Upper lobe of right lung (tissue), 1 donor: ENCODE measurements at places on chromosomes 4 and X. TPM values are rescaled to one million over a fixed set of nuclear protein-coding genes. Genes with fewer than 3 reads are reported as not detected.

- H3K4me3 ChIP-seq = no peak overlapping the region
- DNase-seq = no peak
- no peaks in the 10 kb centered on the region for H3K4me1 ChIP-seq
- H3K36me3 ChIP-seq = no peaks in the 10 kb centered on the region
These were observed 261.9 kb downstream of the CBLL2 start for GRCh38 chrX:22534643-22535042.

- H3K27ac ChIP-seq = no peak overlapping the region
- peaks cover 5% of the 10 kb centered on the region for H3K4me1 ChIP-seq
- H3K36me3 ChIP-seq = no peaks in the 10 kb centered on the region
- H3K27me3 ChIP-seq = no peaks in the 10 kb centered on the region
- DNase-seq = no peak
- H3K4me3 ChIP-seq = no peak overlapping the region
These were observed 21.6 kb downstream of the CFAP97 start for GRCh38 chr4:185182239-185182638.

DNA sequence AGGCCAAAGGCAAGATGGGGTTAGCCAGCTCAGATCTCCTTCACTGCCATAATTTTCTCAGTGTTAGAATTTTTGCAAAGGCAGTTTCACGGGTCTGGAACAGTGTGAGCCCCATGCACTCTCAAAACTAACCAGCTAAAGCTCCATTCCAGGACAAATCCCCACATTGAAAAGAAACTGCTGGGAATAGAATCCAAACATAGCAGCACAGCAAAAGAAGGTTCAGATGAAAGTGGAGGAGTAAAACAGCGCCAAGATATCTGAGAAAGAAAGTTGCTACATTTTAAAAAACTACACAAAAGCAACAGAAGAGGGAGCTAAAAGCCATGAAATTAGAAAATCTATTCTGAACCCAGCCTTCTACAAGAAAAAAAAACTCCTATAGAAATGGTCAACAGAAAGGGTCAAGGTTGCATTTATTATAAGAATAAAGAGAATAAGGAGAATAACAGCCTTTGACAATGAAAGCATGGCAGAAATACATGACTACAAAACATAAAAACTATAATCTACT is 39.6 kb upstream of the SLC7A3 start:
- no peaks in the 10 kb centered on the region for H3K27me3 ChIP-seq
- no peaks in the 10 kb centered on the region for H3K36me3 ChIP-seq
- H3K4me3 ChIP-seq = no peak overlapping the region
- no peaks in the 10 kb centered on the region for H3K4me1 ChIP-seq

DNA sequence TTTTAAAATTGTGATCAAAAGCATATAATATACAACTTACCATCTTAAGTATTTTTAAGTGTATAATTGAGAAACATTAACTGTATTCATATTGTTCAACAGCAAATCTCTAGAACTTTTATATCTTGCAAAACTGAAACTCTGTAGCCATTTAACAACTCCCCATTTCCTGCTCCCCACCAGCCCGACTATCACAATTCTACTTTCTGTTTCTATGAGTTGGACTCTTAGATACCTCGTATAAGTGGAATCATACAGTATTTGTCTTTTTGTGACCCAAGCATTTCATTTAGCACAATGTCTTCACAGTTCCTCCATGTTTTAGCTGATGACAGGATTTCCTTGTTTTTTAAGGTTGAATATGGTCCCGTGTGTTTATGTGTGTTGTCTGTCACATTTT is 106.0 kb downstream of the LRBA start:
- H3K4me3 ChIP-seq = no peak overlapping the region
- H3K4me1 ChIP-seq = no peaks in the 10 kb centered on the region
- peaks cover 8% of the 10 kb centered on the region for H3K36me3 ChIP-seq
- no peak overlapping the region for H3K27ac ChIP-seq
- no peak for DNase-seq
- H3K27me3 ChIP-seq = no peaks in the 10 kb centered on the region

DNA sequence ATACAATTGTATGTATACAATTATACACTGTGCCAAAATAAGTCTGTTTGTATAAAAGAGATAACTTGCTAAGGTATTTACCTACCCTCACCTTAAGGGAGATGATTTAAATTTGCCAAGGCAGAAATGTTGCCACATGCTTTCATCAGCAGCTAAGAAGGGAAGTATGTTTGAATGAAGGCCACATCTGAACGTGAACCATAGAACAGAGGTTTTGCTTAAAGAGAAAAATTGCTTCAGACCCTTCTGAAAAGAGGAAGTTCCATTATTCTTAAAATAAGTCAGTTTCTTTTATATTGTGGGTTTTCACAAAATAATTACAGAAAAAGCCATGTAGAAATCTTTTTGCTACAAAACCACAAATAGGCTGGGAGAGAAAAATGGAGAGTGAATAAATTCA is 621.5 kb upstream of the HTR2C start:
- H3K27me3 ChIP-seq = no peaks in the 10 kb centered on the region
- H3K4me1 ChIP-seq = no peaks in the 10 kb centered on the region
- H3K4me3 ChIP-seq = no peak overlapping the region

DNA sequence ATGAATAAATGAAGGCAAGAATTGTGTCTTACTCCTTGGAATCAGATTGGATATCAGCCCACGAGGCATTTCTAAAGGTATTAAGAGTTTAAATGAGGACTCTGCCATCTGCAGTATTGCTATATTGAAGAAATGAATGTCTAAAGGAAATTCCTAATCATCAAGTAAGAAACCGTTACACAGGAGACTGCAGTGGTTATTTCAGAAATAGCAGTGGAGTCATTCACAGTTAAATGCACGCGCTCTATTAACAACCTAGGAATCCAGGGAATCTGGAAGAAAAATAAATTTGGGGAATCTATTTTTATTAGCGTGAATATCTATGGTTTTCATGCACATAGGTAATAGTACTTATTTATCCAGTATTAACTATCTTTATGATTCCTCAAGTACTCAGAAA is 334.2 kb downstream of the TENM3 start:
- no peaks in the 10 kb centered on the region for H3K36me3 ChIP-seq
- no peak overlapping the region for H3K4me3 ChIP-seq
- H3K27ac ChIP-seq = no peak overlapping the region
- H3K4me1 ChIP-seq = no peaks in the 10 kb centered on the region

GRCh38 chr4:152609481-152609880 is 70.3 kb downstream of the TMEM154 start:
- H3K27me3 ChIP-seq = no peaks in the 10 kb centered on the region
- H3K4me1 ChIP-seq = no peaks in the 10 kb centered on the region
- DNase-seq = no peak
- H3K27ac ChIP-seq = no peak overlapping the region
- H3K4me3 ChIP-seq = no peak overlapping the region

- no peak overlapping the region for H3K4me3 ChIP-seq
- no peak overlapping the region for H3K27ac ChIP-seq
- no peaks in the 10 kb centered on the region for H3K27me3 ChIP-seq
- H3K4me1 ChIP-seq = no peaks in the 10 kb centered on the region
- no peaks in the 10 kb centered on the region for H3K36me3 ChIP-seq
These were observed 190.6 kb downstream of the MID1IP1 start for GRCh38 chrX:38991656-38992440.

DNA sequence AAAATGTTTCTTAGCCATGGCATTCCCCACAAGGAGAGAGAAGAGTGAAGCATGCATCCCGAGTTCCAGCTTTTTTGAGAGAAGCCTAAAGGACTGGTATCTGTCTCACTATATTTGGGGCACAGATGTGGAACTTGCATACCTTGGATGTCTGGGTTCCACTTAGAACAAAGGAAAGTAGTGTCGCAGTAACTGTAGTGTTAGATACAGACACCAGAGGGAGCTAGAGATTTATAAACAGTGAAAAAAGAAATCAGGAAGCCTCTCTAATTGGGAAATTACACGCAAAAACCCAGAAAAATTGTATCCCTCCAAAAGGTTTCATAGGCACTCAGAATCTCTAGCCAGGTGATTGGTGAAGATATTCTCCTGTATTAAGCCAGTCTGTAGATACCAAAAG is 34.4 kb downstream of the AGTR2 start:
- no peak overlapping the region for H3K27ac ChIP-seq
- no peak for DNase-seq
- H3K27me3 ChIP-seq = no peaks in the 10 kb centered on the region
- no peaks in the 10 kb centered on the region for H3K36me3 ChIP-seq

- no peak overlapping the region for H3K27ac ChIP-seq
- no peak overlapping the region for H3K4me3 ChIP-seq
- H3K27me3 ChIP-seq = no peaks in the 10 kb centered on the region
- no peak for DNase-seq
- no peaks in the 10 kb centered on the region for H3K36me3 ChIP-seq
These were observed 512.5 kb upstream of the SLIT2 start for GRCh38 chr4:19739101-19739651.

- DNase-seq = no peak
- no peak overlapping the region for H3K27ac ChIP-seq
- no peaks in the 10 kb centered on the region for H3K36me3 ChIP-seq
- H3K4me1 ChIP-seq = no peaks in the 10 kb centered on the region
- no peak overlapping the region for H3K4me3 ChIP-seq
These were observed 1361.9 kb upstream of the ADGRL3 start for GRCh38 chr4:59838236-59838635.

DNA sequence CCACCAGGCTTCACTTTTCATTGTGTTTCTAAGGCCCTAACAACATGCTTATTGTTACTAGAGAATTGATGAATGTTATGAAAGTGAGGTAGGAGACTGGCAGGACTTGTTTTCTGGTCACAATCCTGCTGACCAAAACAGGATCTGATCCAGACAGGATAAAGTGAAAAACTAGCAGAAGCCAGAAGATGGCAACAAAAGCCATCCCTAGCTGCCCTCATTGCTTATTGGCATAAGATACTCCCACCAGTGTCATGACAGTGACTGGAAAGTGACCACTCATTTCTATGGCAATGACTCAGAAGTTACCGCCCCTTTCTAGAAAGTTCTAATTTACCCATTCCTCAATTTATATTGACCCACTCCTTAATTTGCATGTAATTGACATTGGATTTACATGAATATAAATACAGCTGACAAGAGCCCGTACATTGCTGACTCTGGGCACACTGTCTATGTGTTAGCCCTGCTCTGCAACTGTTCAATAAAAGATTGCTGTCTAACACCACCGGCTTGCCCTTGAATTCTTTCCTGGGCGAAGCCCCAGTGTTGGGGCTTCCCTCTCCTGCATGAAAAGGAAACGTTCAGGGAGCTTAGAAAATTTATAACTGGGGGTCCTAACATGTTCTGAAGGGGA is 30.0 kb upstream of the FGG start:
- H3K4me3 ChIP-seq = no peak overlapping the region
- H3K36me3 ChIP-seq = no peaks in the 10 kb centered on the region
- DNase-seq = no peak
- no peaks in the 10 kb centered on the region for H3K27me3 ChIP-seq

GRCh38 chr4:7040765-7041164 is 2.4 kb upstream of the TADA2B start:
- H3K27ac ChIP-seq = no peak overlapping the region
- no peaks in the 10 kb centered on the region for H3K36me3 ChIP-seq
- peaks cover 20% of the 10 kb centered on the region for H3K4me1 ChIP-seq
- no peak overlapping the region for H3K4me3 ChIP-seq
- no peaks in the 10 kb centered on the region for H3K27me3 ChIP-seq

- H3K4me3 ChIP-seq = no peak overlapping the region
- no peaks in the 10 kb centered on the region for H3K4me1 ChIP-seq
- H3K36me3 ChIP-seq = no peaks in the 10 kb centered on the region
These were observed 14.7 kb downstream of the CWH43 start for GRCh38 chr4:49000806-49001205.

GRCh38 chr4:32025851-32026459 is 1305.8 kb downstream of the PCDH7 start:
- no peaks in the 10 kb centered on the region for H3K36me3 ChIP-seq
- no peaks in the 10 kb centered on the region for H3K4me1 ChIP-seq
- no peak overlapping the region for H3K4me3 ChIP-seq
- H3K27me3 ChIP-seq = no peaks in the 10 kb centered on the region

DNA sequence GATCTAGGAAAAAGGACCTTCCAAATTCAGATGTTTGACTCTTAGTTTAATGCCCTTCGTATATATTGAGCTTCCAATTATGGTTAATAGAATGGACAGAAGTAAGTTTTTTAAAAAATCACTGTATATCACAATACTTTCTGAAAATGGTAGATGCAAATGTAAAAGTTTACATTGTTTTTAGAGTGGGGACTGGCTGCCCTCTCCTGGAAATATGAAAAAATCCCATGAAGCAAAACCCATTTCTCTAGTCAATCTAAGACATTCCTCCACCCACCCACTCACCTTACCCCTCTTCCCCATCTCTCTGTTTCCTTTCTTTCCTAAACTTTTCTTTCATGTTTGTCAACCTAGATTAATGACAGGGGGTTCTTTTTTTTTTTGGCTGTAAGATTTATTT is 134.5 kb downstream of the ARHGAP6 start:
- no peaks in the 10 kb centered on the region for H3K36me3 ChIP-seq
- DNase-seq = no peak
- no peak overlapping the region for H3K4me3 ChIP-seq
- H3K27ac ChIP-seq = no peak overlapping the region
- H3K27me3 ChIP-seq = no peaks in the 10 kb centered on the region

- peak overlapping the region; percentile 63 for H3K27ac ChIP-seq
- no peak overlapping the region for H3K4me3 ChIP-seq
- H3K27me3 ChIP-seq = no peaks in the 10 kb centered on the region
These were observed 34.5 kb upstream of the TLL1 start for GRCh38 chr4:165838575-165838974.

DNA sequence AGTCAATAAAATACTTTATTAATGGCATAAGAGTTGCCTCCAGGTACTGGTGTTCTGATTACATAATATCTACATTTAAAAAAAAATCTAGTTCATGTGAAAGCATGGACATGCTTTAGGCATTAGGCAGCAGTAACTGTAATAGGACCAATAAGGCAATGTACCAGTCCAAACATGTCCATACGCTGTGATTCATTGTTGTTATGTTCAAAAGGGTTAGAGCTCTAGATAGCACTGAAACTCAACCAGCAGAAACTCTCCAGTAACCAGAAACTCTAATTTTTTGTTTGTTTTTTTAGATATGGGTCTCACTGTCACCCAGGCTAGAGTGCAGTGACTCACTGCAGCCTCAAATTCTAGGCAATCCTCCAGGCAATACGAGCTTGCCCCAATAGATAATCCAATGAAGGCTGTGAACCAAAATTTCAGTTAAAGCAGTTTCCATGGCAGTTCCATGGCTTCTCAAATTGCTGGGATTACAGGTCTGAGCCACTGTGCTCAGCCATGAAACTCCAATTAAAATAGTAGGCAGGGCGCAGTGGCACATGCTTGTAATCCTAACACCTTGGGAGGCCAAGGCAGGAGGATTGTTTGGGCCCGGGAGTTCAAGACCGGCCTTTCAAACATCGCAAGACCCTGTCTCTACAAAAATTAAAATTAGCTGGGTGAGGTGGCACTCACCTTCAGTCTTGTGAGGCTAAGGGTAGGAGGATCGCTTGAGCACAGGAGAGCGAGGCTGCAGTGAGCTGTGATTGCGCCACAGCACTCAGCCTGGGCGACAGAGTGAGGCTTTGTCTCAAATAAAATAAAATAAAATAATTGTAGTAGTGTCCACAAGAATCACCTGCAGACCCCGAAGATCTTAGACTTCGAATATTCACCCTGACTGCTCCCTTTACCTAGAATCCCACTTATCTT is 36.3 kb downstream of the MGARP start:
- no peaks in the 10 kb centered on the region for H3K27me3 ChIP-seq
- no peak overlapping the region for H3K4me3 ChIP-seq
- no peak overlapping the region for H3K27ac ChIP-seq
- DNase-seq = no peak
- H3K36me3 ChIP-seq = no peaks in the 10 kb centered on the region
- H3K4me1 ChIP-seq = peaks cover 11% of the 10 kb centered on the region

NPY2R gene
- total RNA-seq = not detected

RIPPLY1 gene
- total RNA-seq = not detected

WDFY3 gene
- total RNA-seq = 126 TPM

KLHL13 gene
- 0.58 TPM for total RNA-seq

SPACA5 gene
- not detected for total RNA-seq

SMAD1 gene
- 23.9 TPM for total RNA-seq

SPATA4 gene
- not detected for total RNA-seq

MOB1B gene
- 34.2 TPM for total RNA-seq
